ENCODE measurements at places on chromosomes 11 and 22. TPM values are rescaled to one million over a fixed set of nuclear protein-coding genes. Genes with fewer than 3 reads are reported as not detected.
A peak's percentile ranks its signal among the peaks of the same experiment; 100 is the strongest.

The CARS1 gene
- total RNA-seq: 34.6 TPM

The DEUP1 gene
- not detected for total RNA-seq

DNA sequence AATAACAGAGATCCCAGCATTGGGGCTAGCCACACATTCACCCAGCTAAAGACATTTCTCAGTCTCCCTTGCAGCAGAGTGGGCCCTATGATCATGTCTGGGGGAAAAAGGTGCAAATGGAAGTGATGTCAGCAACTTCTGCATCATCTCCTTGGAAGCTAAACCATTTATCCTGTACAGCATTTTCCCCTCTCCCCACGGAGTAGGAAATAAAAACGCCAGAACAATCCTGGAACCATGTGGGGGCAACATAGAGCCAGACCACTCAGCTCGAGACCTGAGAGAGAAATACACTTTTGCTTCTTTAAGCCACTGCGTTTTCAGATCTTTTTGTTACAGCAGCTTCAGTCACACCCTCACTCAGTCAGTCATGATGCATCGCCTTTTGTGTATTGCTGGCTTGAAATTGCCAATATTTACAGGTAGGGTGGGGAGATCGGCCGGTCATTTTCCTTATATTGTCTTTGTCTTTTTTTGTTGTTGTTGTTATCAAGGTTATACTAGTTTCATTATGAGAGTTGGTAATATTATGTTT lies 9.1 kb upstream of the RAC2 start:
- no peaks in the 10 kb centered on the region for H3K36me3 ChIP-seq
- no peaks in the 10 kb centered on the region for H3K27me3 ChIP-seq
- no peak overlapping the region for H3K27ac ChIP-seq
- H3K4me3 ChIP-seq: no peak overlapping the region

DNA sequence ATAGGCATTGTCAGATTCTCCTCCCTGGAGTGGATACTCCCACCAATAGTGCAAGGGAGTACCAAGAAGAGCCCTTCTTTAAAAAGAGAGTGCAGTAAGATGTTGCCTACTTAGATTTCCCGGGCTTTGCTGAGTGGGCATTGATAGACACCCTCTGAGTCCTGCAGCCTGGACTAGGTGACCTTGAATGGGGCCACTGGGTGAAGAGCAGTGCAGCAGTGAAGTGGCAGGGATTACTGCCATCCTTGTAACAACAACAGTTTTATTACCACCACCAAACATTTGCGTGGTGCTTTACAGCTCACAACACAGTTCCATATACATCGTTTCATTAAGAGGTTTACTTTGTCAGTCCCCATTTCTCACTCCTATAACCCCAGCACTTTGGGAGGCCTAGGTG lies 59.4 kb downstream of the MICAL2 start:
- no peaks in the 10 kb centered on the region for H3K4me1 ChIP-seq
- no peaks in the 10 kb centered on the region for H3K36me3 ChIP-seq
- peak overlapping the region; percentile 94 for H3K27ac ChIP-seq
- no peaks in the 10 kb centered on the region for H3K27me3 ChIP-seq
- H3K4me3 ChIP-seq: no peak overlapping the region
